ENCODE measurements at places on chromosomes 12 and 14.

DNA sequence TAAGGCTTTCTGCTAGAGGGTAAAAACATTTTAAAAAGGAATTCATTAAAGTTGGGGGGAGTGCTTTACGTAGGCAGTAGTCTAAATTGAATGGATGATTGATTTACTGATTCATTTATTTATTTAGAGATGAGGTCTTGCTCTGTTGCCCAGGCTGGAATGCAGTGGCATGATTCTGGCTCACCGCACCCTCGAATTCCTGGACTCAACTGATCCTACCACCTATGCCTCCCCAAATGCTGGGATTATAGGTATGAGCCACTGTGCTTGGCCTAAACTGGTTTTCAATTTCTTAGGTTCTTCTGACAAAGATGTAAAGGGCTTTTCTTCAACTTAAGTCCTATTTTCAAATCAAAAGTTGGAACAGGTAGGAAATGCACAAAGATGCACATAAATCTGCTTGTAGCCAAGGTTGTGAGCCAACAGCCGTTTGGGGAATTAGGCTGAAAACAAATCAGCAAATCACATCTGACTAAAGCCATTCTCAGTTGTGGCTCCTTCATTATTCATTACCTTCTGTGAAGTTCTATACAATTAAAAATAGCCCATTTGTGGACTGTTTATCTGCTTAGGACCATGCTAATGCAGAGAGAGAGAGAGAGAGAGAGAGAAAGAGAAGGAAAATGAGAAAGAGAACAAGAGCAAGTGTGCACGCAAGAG, 218.0 kb downstream of the PPM1H start:
- DNase-seq, result no peak

- DNase-seq, result peak; percentile 86
Observed at GRCh38 chr12:26878661-26879119, 45.7 kb upstream of the ITPR2 start.

DNA sequence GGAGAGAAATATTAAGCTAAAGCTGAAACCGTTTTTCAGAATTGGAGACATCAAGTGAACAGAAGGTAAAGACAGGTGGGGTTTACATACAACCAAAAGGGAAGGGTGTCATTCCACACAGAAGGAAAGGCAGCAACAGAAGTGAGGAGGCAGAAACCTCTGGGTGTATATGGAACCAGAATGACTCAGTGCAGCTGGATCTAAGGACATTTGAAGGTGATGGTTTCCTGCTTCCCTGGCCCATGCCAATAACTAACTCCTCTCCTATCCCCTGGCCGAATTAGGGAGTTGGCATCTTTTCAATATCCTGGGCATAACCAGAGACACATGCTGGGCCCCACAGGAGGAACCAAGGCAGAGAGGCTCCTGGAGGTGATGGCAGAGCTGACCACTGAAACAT, 8.4 kb downstream of the NCKAP5L start:
- no peak for DNase-seq

- DNase-seq, result no peak
Observed at GRCh38 chr14:64265222-64265621, 28.9 kb downstream of the ESR2 start.

GRCh38 chr12:119178544-119179334, at the start of gene HSPB8:
Gene HSPB8, plus strand, starts transcription at chr12:119178931. Its CDS starts 382 bp downstream, at chr12:119179313.
- DNase-seq, result no peak

DNA sequence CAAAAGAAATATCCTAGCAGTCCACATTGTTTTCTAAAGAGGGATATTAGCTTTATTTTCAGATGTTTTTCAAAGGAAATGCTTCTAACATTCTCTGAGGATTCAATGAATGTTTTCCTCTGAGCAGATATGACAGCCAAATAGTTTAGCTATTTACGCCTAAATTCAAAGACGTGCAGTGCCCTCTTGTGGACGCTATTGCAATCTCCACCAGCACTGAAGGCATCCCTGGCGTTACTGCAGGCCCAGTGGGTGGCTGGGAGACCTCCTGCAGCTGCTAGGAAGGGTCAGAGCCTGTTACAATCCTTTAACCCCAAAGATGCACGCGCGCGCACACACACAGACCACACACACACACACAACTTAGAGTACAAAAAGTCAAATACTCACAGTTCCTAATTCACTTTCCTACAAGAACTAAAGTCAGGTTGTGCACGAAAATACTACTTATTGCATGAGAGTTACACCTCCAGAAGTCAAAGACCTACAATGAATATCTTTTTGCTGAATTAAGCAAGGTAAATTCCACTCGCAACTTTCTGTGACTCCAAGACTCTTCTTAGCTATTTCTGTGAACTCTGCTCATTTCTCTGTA, 589.3 kb upstream of the TMEM132C start:
- DNase-seq, result peak; percentile 70

GRCh38 chr14:104542871-104543830, 36.4 kb upstream of the C14orf180 start:
- DNase-seq, result no peak

- peak; percentile 42 for DNase-seq
Observed at GRCh38 chr12:48966177-48966895, 5.2 kb downstream of the WNT10B start.

DNA sequence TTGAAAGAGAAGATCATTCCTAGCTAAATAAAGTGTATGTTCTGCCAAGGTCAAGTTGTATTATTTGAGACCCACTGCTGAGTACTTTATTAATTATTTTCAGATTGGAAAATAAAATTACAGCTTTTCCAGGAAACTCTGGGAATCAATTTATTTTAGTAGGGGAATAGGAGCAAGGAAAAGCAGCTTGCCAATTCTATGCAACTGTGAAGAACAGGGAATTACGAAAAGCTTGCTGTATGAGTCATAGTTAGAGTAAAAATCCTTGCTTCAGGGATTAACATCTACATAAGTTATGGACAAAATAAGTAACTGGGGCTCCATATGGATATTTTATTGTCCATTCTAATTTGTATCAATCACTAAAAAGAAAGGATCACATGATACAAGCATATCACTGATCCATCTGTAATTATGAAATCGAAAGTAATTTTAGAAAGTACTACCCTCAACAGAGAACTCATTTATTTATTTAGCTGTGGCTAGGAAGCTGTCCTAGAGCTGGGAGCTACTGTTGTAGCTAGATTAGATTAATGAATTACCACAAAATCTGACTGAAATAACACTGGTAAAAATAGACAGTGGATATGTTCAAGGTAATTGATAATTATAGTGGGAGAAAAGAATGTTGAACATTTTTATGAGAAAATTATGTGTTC, 303.5 kb upstream of the NPAS3 start:
- no peak for DNase-seq

- no peak for DNase-seq
Observed at GRCh38 chr14:62916551-62916950, 128.7 kb downstream of the KCNH5 start.

- no peak for DNase-seq
Observed at GRCh38 chr12:42288544-42288943, 37.4 kb downstream of the ZCRB1 start.

DNA sequence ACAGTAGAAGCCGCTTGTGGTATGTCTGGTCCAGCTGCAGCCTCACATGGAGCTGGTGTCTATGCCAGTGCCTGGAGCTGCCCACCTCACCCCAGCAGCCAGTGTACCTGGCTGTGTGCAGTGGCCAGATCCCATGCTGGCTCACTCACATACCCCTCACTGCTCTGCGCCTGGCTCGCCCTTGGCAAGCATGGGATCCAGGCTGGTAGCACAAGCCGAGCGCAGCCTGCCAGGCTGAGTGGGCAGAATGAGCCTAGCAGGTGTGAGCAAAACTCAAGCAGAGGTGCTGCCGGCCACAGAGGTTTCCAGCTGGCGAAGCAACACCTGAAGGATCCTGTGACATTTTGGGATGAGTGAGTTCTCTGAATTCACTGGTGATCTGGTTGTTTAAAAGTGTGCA, 5.0 kb upstream of the BTBD7 start:
- DNase-seq, result no peak

DNA sequence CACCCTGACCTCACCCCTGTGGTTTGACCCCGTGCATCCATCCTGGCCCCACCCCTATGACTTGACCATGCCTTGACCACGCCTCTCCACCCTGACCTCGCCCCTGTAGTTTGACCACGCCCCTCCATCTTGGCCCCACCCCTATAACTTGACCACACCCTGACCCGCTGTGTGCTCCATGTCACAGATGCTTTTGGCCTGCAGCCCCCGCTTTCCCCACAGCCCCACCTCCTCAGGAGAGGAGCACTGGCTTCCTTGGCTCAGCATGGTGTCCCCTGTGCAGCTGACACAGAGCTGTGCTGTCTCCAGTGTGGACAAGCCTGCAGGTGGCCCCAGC, 269.9 kb upstream of the SFSWAP start:
- no peak for DNase-seq

DNA sequence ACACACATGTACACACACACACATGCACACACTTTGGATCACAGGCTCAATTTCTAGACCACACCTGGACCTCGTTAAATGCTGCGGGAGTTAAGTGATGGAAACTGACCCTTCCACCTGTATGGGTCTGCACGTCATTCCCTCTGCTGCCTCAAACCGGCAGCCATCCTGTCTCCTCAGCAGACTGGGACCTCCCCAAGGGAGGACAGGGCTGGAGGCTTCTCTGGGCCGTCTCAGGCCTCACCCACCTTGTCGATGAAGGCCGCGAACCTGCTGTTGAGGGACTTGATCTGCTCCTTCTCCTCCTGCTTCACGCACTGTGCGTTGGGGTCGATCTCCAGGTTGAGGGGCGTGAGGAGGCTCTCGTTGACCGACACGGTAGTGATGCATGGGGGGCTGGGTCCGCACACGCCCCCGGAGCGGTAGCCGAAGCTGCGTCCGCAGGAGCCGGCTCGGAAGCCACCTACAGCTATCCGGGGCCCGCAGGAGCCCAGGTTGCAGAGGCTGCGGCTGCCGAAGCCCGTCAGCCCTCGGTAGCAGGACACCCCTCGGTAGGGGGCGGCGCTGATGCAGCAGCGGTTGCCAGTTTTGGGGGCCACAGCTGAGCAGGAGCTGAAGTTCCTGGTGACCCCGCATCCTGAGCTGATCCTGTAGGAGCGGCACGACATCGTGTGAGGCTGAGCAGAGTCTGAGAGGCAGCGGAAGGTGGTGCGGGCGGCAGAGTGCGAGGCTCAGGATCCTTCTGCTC, at the start of gene KRT85:
TSS of gene KRT85 (minus strand) at position 744 of the 748 bp plus-strand sequence. CDS start at position 668, 76 bp downstream.
- no peak for DNase-seq

DNA sequence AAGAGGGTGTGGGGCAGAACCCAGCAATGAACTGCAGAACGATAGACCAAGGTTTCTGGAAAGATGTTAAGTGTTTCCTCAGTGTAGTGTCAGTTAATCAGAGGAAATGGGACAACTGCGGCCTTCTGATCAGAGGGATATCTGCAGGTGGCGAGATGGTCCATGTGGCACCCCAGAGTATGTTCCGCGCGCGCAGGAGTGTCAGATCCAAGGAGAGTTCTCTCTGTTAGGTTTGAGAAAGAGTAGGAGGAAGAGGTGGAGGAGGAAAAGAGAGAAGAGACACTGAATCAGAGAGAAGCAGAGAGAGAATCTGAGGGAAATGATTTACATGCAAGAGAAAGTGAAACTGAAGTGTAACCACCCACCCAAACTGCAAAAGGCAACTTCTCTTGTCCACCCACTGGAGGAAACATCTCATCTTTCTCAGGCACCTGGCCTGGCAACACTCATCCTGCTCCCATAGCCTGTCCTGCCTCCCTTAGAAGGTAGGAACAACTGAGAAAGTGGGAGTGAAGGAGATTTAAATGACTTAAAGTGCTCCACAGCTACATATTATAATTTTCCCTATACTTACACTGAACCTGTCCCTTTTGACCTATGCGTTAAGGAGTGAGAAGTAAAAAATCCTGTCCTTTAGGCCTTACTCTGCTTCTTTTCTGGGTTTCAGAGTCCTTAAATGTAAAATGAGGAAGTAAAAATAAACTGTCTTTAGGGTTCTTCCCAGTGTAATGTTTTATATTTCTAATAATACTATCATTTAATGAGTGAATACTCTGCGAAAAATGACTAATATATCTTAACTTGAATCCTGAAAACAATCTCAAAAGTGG, 6.8 kb upstream of the TESPA1 start:
- peak; percentile 89 for DNase-seq

- DNase-seq, result no peak
Observed at GRCh38 chr12:18165889-18166288, 75.9 kb upstream of the RERGL start.

GRCh38 chr14:91068642-91069041, 8.2 kb upstream of the RPS6KA5 start:
- peak; percentile 67 for DNase-seq

DNA sequence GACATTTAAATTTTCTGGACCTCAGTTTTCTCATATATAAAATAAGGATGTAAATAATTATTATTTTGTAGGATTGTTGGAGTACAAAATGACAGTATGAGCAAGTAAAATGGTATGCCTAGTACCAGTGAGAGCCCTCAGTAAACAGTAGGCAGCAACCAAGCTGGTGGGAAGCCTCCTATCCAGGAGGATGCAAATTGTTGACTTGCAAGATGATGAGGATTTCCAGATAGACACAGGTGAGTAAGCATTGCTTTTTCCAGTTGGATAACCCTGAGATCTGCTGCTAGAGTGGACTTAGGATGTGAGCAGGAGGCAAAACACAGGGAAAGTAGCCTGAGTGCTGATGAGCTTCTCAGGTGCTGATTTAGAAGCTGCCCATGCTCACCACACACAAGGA, 28.2 kb upstream of the AMIGO2 start:
- no peak for DNase-seq

GRCh38 chr14:24463017-24463883, 20.7 kb upstream of the SDR39U1 start:
- no peak for DNase-seq

DNA sequence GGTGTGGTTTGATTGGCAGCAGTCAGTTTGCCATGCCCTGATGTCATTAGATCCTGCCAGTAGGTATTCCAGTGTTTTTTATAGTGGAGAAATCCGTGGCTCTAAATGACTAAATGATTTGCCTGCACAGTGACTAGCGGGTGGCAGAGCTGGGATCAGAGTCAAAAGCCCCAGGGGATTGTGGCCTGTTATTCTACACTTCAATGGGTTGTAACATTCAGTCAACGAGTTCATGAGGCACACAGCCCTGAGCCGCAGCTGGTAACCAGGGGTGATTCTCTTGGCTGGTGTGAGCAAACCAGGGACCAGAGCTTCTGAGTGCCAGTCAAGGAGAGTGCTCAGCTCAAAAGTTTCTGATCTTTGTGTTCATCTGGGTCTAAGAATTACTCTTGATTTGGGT, 1.8 kb downstream of the MYH6 start:
- DNase-seq, result no peak

- DNase-seq, result no peak
Observed at GRCh38 chr12:38961683-38962082, 56.3 kb upstream of the CPNE8 start.

DNA sequence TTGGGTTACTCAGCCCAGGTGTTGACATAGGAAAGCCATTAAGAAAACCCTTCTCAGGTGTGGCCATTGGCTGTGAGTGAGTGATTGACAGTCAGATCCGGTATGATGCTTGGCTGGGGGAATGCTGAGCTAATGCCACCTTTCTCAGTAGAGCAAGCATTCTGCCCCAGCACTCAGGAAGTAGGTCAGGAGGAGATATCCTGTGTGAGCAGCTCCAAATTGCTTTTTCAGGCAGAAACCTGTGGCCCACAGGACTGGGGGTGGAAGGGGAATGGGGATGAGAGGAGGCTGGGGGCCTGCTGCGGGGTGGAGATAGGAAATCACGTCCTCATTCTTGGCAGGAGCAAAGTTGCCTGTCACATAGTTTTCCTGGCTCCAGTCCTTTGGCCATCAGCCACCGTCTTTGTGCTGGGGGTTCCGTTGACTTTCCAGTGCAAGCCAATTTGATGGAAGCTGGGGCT, 55.7 kb downstream of the NINJ2 start:
- no peak for DNase-seq

Measured in common myeloid progenitor, CD34-positive (primary cell).